ENCODE measurements at places on chromosomes 3 and 15.
A peak's percentile ranks its signal among the peaks of the same experiment; 100 is the strongest.

DNA sequence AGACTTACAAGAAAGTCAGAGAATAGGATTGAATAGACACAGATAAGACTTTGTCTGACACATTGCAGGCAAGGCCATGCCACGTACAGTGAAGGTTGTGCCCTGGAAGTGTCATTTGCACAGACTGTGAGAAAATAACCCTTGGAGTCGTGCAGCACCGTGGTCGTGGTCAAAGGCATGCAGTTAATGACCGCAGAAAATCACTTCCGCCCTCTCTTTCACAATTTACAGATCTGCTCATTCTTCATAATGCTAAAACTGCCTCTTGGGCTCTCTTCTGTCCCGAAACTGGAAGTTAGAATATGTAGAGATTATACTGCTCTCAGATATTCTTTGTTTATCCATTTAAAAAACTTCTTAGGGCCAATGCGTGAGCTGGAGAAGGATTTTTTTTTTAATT, 73.2 kb upstream of the CTXND1 start:
- DNase-seq, result no peak

GRCh38 chr3:158460926-158461325, 110.1 kb upstream of the MLF1 start:
- no peak for DNase-seq

DNA sequence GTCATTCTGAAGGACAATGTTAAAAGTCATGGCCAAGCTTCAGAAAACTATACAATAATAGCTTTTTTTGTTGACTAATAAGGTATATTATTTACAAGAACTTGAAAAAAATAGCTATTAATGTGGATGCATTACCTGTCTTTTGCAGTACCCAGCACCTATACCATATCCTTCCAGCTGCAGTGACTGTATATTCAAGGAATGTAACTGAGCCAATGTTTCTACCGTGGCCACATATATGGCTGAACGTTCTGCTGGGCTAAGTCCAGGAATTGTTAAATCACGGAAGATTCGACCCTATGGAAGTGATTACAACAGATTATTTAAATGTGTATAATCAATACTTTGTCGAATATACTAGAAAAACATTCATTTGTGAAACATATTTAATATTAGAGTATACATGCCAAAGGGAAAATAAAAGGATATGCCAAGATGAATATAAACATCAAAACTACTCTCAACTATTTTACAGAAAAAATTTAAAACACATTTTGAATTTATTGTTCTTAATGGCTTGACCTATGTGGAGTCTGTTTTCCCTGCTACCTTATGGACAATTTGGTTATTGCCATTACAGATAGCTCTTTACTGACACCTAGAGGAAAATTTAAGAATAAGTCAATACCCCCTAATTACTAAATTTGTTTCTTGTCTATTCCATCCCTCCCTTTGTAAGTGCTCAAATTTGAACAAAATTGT, 17.6 kb downstream of the ACAD11 start:
- no peak for DNase-seq

GRCh38 chr15:80437334-80437891, 33.2 kb downstream of the ARNT2 start:
- DNase-seq, result peak; percentile 56
